Spleen (tissue), 13 donors: ENCODE measurements at places on chromosomes 16 and 17. TPM values are rescaled to one million over a fixed set of nuclear protein-coding genes. Genes with fewer than 3 reads are reported as not detected.

- H3K27me3 ChIP-seq, result no peaks in the 10 kb centered on the region
- peaks cover 10% of the 10 kb centered on the region for H3K4me1 ChIP-seq
- no peak overlapping the region for H3K4me3 ChIP-seq
- no peak overlapping the region for H3K27ac ChIP-seq
These were observed 42.5 kb upstream of the KSR1 start for GRCh38 chr17:27413792-27414191.

GRCh38 chr17:32757963-32758362 lies 119.0 kb downstream of the MYO1D start:
- H3K36me3 ChIP-seq, result no peaks in the 10 kb centered on the region
- H3K4me1 ChIP-seq, result no peaks in the 10 kb centered on the region
- H3K27ac ChIP-seq, result no peak overlapping the region
- H3K4me3 ChIP-seq, result no peak overlapping the region
- H3K27me3 ChIP-seq, result no peaks in the 10 kb centered on the region

- DNase-seq, result no peak
- no peak overlapping the region for H3K4me3 ChIP-seq
- H3K27me3 ChIP-seq, result no peaks in the 10 kb centered on the region
- no peaks in the 10 kb centered on the region for H3K4me1 ChIP-seq
These were observed 74.9 kb upstream of the BCAR1 start for GRCh38 chr16:75326333-75326732.

RDM1 gene
- not detected for total RNA-seq

CAMKK1 gene
- 9.2 TPM for total RNA-seq

EPX gene
- total RNA-seq, result 0.86 TPM
